A549 treated with Hydrocortisone at 1 μM for 4 hours (cell line): ENCODE measurements at places on chromosomes 2 and 18. TPM values are rescaled to one million over a fixed set of nuclear protein-coding genes. Genes with fewer than 3 reads are reported as not detected.

The PLB1 gene
- total RNA-seq, result 1.5 to 2.6 TPM (median 1.9 TPM) in 5 replicates

The SETBP1 gene
- 0.37 to 0.59 TPM (median 0.57 TPM) in 5 replicates for total RNA-seq

The FLACC1 gene
- 0.16 to 0.46 TPM (median 0.17 TPM) in 5 replicates for total RNA-seq

The MTIF2 gene
- total RNA-seq, result 39.4 to 55.2 TPM (median 40.9 TPM) in 5 replicates

The ITGA4 gene
- total RNA-seq, result 1.3 to 2.6 TPM (median 2.0 TPM) in 5 replicates

The OTX1 gene
- total RNA-seq, result 3.1 to 4.0 TPM (median 3.6 TPM) in 5 replicates

The DGUOK gene
- 142 to 171 TPM (median 168 TPM) in 5 replicates for total RNA-seq
